Left ventricle myocardium inferior (tissue), 1 donor: ENCODE measurements at places on chromosomes 7 and 10. TPM values are rescaled to one million over a fixed set of nuclear protein-coding genes. Genes with fewer than 3 reads are reported as not detected.

DNA sequence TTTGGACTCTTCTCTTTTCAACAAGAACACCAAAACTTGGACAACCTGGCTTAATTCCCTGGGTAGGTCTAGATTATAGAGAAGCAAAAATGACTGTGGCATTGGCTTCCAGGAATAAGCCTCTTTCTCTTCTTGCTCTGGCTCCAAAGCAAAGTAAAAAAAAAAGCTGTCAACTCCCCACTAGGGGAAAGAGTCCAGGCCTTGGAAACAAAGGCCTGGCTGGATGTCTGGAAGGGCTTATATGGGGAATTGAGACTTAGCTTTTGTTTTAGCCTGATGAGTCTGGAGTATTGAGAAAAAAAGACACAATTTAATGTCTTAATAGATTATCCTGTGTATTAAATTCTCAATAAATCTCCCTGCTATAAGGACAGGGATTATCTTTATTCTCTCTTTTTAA, 300.6 kb downstream of the SORCS3 start:
- DNase-seq: no peak

DNA sequence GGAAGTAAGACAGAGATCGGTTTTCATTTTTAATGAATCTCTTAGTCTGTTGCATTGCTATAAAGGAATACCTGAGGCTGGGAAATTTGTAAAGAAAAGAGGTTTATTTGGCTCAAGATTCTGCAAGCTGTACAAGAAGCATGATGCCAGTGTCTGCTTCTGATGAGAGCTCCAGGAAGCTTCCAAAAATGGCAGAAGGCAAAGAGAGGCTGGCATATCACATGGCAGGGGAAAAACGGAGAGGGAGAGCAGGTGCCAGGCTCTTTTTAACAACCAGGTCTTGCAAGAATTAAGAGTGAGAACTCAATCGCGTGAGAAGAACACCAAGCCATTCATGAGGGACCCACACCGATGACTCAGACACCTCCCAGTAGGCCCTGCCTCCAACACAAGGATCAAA, 125.0 kb upstream of the THSD7A start:
- no peak for DNase-seq

DNA sequence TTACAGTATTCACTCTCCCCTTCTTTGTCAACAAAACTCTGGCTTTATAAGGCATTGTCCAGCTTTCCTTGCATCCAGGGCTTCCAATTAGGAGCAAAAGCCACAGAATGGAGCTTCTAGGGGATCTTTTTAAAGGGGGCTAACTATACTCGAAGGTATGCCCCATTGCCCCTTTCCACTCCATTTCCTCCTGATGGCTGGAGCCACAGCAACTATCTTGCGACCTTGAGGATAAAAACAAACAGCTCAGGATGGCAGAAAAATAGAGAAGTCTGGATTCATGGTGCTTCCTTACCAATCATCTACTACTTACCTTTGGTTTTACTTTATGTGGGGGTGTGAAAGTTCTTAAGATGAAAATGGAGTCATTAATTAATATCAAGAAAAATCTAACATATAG, 206.3 kb upstream of the PODXL start:
- DNase-seq: no peak

- no peak for DNase-seq
Measured at GRCh38 chr7:66250711-66251110, 45.6 kb downstream of the TPST1 start.

GRCh38 chr10:125521721-125522680, 161.0 kb downstream of the TEX36 start:
- DNase-seq: no peak

- no peak for DNase-seq
Measured at GRCh38 chr7:20299647-20300312, 30.9 kb upstream of the ITGB8 start.

- DNase-seq: no peak
Measured at GRCh38 chr7:124996778-124997177, 67.2 kb upstream of the POT1 start.

DNA sequence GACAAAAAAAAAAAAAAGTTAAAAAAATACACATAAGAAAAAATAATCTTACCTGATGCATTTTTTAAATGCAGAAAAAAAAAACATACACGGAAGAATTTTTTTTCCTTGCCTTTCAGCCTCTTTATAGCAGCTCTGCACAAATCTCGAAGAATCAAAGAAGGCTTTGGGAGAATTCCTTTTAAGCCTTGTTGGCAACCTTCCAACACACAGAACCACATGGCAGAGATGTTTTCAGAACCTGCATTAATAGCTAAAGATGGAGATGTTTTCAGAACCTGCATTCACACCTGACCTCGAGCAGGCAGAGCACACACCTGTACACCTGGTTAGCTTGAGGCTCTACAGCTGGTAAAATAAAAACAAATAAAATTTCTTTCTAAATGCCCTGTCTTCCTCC, 65.6 kb downstream of the DOCK4 start:
- DNase-seq: no peak

DNA sequence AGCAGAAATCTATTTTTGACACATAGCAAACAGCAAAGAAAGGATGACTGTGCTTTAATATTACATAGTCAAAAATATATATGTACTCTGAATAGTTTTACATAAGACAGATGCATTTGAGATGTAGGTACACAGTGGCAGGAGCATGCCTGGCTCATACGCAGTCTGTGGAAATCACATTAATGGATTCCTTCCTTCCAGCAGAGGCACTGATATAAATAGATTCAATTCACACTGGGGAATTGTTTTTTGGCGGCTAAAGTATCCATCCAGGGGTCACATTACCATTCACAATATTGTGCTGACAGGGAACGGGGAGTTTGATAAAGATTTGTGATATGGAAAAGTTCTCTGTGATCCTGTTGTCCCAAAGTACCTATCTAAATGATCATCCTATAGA, 72.5 kb upstream of the AGR3 start:
- DNase-seq: no peak

EPDR1 gene
- total RNA-seq: 74.4 TPM

PDZD8 gene
- total RNA-seq: 23.9 TPM

ERVW-1 gene
- total RNA-seq: not detected

ZNF365 gene
- total RNA-seq: 0.60 TPM
